Stimulated activated CD4-positive, alpha-beta T cell treated with anti-CD3 and anti-CD28 coated beads, Interleukin-1b, Interleukin-23, amount 100 ng/mL, for 48 hours (primary cell): ENCODE measurements at places on chromosomes 2 and 18.

GRCh38 chr2:97713296-97714083 is at the start of gene ZAP70:
ZAP70 (plus strand) TSS chr2:97713576; CDS start chr2:97724037, 10,461 bp downstream.
- DNase-seq, result peak; percentile 69

DNA sequence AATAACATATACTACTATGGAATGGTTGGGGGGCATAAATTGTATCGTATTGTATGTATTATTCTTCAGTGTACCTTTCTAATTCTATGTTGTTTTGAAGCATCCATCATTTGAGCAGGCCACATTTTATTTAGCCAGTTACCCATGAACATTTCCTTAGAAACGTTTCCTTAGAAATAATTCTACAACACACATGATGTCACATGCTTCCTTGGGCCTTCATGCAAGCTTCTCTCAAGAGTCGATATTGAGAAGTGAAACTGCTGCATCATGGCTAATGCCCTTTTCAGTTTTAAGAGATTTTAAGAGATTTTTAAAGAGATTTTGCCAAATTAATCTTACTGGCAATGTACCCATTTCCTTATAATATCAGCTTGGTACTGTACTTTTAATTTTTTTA is 63.9 kb downstream of the ALPK2 start:
- DNase-seq, result no peak

DNA sequence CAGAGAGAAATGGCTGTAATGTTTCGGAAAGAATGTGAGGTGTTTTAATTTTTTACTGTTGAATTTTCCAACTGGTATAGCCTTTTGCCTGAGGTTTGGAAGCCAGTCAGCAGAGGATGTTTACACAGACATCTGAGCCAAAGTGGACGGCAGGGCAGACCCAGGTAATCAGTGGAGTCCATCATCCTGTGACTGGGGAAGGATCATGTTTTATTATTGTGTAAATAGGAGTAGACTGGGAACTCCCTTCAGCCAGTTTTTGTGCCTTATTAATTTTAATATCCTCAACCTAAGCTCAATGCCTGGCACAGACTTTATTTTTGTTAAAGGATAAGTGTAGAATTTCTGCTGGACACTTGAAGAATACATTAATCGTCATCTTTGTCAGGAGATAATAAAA is 142.0 kb upstream of the GAREM1 start:
- no peak for DNase-seq

DNA sequence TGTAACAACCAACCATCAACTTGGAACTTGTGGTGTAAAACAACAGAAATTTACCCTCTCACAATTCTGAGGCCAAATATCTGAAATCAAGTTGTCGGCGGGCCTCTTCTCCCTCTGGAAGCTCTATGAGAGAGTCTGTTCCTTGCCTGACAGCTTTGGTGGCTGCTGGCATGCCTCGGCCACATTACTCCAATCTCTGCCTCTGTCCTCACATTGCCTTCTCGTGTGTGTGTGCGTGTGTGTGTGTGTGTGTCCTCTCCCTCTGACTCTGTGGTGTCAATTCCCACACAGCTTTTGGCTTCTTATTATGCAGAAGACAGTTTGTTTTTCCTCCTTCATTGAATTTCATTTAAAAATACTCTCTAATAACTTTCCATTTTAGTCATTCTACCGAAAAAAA is 50.4 kb downstream of the ZDBF2 start:
- no peak for DNase-seq

DNA sequence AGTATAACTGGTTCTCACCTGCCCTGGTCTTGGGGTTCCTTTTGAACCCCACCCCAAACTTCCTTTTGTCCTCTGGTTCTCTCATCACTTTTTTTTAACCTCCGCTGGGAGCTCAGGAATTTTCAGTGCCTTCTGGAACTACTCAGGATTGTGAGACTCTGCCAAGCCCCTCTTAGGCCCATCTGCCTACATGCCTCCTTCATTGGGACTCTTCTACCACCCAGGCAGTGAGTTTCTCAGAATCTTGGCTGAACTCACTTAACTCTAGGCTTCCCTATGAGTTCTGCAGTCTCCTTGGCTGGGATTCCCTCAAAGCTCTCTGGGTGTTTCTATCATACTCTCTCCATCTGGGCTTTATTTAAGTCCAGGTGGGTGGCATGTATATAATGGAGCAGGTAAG is 86.3 kb downstream of the MDH1 start:
- DNase-seq, result no peak

GRCh38 chr18:49985236-49985635 is 171.9 kb upstream of the ACAA2 start:
- DNase-seq, result no peak
